Activated CD4-positive, alpha-beta T cell treated with anti-CD3 and anti-CD28 coated beads, Interleukin-2, amount 50 U/mL, for 16 hours (primary cell): ENCODE measurements at places on chromosomes 12 and 14.

- no peak for DNase-seq
Measured at GRCh38 chr14:95123891-95124579, 33.3 kb downstream of the DICER1 start.

DNA sequence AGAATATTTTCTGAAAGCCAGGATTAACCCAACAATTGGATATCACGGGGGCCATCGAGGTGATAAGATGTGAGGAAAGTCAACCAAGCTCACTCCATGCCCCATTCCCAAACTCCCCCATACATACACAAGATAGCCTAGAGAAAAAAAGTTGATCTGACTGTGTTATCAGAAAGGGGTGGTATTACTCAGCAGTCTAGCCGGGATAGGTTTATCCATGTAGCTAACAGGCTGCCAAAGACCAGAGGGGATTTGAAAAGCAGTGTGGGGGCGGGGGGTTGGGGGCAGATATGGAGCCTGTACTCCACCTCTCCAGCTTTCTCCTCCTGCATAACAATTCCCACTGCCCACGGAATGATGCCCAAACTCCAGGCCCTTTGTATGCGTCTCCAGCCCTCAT, 13.2 kb upstream of the MAP1LC3B2 start:
- no peak for DNase-seq

GRCh38 chr12:131845121-131845520, 16.9 kb downstream of the MMP17 start:
- no peak for DNase-seq

- no peak for DNase-seq
Measured at GRCh38 chr12:39240587-39240986, 202.3 kb downstream of the KIF21A start.

GRCh38 chr12:30696103-30696408, 387 bp upstream of the IPO8 start:
- no peak for DNase-seq

DNA sequence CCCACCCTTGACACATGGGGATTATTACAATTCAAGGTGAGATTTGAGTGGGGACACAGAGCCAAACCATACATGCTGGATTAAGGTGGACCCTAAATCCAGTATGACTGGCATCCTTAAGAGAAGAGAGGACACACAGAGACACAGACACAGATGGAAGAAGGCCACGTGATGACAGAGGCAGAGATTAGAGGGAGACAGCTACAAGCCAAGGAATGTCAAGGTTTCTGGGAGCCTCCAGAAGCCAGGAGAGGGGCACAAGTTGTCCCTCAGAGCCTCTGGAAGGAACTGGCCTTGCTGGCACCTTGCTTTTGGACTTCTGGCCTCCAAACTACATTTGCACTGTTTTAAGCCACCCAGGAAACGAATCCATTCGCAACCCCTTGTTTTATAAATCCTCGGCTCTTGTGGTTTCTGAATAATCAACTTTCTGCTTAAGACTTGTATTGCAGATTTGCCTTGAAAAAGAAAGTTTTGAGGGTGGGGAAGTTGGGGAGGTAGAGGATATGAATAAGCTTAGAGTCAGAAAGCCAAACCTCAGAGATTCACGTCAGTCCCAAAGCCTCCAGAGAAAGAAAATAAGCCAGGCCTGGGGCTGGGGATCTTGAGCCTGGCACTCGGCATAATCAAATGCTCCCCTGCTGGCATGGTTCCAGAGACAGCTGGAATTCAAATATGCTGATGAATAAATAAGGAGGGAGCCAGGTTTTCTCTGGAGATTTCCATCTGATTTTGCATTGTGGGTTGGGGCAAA, 224.2 kb upstream of the PWP1 start:
- no peak for DNase-seq

- DNase-seq, result no peak
Measured at GRCh38 chr12:104475271-104475670, 18.5 kb downstream of the CHST11 start.

GRCh38 chr14:60174352-60175254, 9.4 kb upstream of the DHRS7 start:
- DNase-seq, result no peak

GRCh38 chr14:70935135-70935534, 27.9 kb downstream of the PCNX1 start:
- no peak for DNase-seq

DNA sequence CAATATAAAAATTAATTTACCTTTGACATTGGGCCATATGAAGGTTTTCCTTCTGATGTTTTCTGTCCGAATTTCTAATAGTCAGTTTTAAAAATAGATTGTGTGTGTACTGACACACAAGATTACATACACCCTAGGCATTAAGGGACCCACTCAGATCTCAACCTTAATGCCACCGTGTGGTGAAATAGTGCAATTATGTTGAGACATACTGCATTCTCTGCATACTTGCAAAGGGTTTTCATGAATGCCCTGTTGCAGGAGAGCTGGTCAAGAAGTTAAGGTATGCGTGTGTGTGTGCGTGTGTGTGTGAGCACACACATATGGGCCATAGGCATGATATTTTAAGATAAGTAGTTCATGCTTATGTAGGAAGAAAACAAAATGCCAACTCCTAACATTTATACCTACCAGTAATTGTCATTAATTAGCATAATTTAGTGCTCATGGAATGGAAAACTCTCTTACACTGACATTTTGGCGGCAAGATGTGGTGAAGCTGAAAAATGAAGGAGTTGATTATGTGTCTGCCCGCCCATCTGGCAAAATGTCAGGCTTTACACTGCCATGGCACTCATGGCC, 58.8 kb downstream of the PIK3C2G start:
- peak; percentile 8 for DNase-seq

DNA sequence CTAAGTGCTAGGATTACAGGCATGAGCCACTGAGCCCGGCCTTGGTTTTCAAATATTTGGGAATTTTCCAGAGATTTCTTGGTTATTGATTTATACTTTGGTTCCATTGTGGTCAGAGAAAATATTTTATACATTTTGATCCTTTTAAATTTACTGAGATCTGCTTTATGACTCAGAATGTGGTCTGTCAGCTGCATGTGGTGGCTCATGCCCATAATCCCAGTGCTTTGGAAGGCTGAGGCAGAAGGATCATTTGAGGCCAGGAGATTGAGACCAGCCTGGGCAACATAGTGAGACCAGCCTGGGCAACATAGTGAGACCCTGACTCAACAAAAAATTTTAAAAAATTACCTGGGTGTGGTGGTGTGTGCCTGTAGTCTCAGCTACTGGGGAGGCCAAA, 49.8 kb downstream of the ADCK1 start:
- DNase-seq, result no peak

GRCh38 chr12:69052613-69053408, 119.8 kb upstream of the CPM start:
- DNase-seq, result peak; percentile 82

DNA sequence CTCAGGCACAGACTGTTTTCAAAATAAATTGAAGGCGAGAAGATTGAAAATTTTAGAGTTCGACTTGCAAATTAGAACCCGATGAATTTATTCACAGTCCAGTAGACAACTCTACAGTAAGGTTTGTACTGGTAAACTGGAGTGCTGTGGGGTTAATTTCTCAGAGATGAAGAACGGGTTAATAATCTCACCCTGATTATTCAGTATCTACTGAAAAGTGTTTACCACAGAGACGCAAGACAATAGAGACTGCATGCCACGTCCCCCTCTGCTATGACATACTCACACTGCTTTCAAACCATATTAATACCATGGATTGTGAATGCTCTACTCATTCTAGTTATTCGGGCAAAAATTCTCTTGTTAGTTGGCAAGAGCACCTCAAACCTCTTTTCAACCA, 36.1 kb downstream of the CFL2 start:
- DNase-seq, result no peak

- DNase-seq, result no peak
Measured at GRCh38 chr12:121614872-121615467, 11.4 kb upstream of the ORAI1 start.

DNA sequence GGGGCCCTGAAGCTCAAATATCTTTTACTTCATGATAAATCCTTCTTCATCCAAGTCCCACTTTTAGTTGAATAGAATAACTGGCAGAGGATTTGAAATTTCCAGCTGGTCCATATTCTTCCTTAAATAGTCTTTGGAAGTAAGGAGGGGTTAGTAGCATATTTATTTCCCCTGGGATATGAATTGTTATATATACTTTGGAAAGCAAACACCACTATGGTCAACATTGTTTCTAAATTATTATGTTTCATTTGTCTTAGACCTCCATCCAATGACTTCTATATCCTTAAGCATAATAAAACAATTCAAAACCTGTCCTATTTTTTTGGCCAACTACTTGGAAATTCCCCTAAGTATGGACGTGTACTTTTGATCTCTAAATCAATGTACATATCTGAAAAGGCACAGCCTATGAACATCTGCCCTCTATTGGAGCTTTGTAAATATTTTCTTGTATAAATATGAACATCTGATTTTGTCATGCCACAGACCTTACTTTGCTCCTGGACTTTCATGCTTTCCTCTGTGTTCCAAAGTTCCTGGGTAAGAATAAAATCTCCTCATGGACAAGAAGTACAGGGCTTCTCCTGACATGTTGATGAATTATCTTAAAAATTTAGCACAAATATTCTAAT, 1212.0 kb downstream of the GALC start:
- DNase-seq, result no peak

DNA sequence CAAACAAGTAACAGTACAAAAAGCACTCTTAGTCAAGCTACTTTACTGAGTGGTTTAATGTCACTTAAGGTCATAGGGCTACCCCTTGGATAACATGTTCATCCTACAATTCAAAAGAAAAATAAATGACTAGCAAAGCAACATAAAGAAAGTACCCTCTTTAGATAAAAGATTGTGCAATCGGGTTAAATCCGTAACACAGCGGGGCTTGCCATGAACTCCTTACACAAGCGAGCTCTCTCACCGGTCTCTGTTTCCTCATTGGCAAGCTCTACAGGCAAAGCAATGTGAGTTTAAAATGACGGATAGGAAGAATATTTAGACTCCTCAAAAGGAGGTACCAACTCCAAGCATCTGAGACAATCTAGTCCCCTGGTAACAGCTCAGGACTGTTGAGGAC, 140.6 kb downstream of the EGLN3 start:
- DNase-seq, result no peak

DNA sequence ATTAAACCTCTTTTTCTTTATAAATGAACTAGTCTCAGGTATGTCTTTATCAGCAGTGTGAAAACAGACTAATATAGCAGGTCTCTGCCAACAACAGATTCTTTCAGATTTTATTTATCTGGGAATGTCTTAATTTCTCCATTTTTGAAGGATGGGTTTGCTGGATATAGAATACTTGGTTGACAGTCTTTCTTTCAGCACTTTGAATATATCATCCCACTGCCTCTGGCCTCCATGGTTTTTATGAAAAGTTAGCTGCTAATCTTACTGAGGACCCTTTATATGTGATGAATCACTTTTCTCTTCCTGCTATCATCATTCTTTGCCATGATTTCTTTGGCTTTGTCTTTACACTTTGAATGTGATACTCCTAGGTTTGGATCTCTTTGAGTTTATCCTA, 148.0 kb downstream of the ANO6 start:
- no peak for DNase-seq

DNA sequence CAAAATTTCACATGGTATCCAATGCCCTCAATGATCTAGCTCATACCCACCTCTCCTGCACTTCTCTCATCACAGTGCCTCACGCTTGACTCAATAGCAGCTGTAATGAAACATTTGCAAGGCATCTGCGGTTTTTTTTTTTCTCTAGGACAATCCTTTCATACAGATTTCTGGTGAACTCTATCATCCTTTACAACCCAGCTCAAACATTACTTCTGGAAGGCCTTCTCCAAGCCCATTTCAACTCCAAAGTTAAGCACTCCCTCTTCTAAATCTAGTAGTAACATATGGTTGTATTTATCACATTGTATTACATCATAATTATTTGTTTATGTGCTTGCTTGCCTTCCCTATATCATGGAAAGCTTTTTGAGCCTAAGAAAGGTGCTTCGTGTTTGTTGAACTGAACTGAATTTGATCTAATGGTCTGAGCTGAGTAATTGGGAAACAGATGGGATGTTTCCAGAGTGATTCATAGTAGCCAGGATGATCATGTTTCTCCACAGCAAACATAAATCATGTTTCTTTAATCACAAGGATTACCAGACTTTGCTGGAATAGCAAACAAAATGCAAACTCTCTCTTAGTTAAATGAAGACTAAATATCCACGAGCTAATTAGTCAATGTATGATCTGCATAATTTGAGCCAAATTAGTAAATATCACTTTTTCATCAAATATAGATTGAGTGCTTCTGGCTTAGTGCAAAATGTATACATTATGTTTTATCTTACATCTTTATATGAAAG, 14.3 kb downstream of the CFL2 start:
- no peak for DNase-seq

- no peak for DNase-seq
Measured at GRCh38 chr12:56413392-56413791, 35.8 kb downstream of the TIMELESS start.
